ENCODE measurements at places on chromosomes 4 and X.

- no peak for DNase-seq
Observed at GRCh38 chr4:122171323-122171722, 19.2 kb downstream of the BLTP1 start.

- DNase-seq: no peak
Observed at GRCh38 chr4:109748114-109748513, 18.2 kb upstream of the PLA2G12A start.

GRCh38 chrX:71053217-71053621, 14.9 kb downstream of the SNX12 start:
- no peak for DNase-seq

- no peak for DNase-seq
Observed at GRCh38 chr4:40310225-40310624, 24.9 kb upstream of the CHRNA9 start.

DNA sequence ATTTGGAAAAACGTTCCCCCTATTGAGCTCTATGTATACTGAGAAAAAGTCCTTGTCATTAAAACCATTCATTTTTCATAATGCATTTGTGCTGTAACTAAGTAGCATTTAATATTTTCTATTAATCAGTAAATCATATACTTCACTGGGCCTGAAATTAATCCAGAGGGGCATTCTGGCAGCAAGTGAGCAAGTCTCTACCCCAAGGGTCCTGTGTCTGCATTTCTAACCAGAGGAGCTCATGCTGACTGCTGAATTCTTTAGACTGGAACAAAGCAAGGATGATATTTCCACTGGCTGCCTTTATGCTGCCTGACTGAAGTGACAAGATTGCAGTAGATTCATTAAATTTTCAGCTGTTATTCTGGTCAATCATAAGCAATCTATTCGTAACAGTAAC, 246.5 kb downstream of the SLITRK2 start:
- DNase-seq: no peak

DNA sequence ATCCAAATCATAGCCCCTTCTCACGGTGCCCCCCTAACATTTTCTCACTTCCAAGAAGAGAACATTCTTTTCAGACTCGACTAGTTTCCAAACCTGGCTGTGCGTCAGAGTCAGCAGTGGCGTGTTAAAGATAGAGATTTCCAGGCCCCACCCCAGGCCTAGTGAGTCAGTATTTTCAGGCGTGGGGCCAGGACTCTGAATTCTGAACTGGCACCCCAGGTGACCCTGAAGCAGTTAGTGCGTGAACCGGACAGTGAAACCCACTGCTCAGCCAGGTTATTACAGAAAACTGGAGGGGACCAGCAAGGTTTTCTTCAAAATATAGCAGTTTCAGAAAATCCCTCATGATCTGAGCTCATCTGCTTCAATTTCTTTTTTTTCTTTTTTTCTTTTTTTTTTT, 35.0 kb upstream of the BCOR start:
- DNase-seq: no peak

GRCh38 chr4:72970756-72971155, 98.8 kb downstream of the COX18 start:
- DNase-seq: no peak

GRCh38 chrX:111483135-111483534, 28.3 kb upstream of the SERTM2 start:
- DNase-seq: no peak

DNA sequence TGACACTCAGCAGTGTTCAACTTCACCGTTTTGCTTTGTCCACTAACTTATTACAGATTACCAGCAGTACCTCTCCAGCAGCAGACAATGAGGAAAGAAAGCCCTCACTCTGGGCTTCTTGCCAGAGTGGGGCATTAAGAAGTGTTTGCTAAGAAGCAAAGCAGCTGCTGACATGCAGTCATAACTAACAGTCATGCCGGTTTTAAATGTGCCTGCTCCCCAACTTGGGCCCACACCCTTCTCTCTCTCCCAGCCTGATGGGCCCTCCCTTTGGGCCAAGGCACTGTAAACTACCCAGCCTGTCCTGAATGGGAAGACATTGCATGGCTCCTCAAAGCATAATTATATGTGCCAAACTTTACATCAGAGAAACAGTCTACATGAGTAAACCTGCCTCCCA, 54.6 kb upstream of the HHIP start:
- DNase-seq: no peak

DNA sequence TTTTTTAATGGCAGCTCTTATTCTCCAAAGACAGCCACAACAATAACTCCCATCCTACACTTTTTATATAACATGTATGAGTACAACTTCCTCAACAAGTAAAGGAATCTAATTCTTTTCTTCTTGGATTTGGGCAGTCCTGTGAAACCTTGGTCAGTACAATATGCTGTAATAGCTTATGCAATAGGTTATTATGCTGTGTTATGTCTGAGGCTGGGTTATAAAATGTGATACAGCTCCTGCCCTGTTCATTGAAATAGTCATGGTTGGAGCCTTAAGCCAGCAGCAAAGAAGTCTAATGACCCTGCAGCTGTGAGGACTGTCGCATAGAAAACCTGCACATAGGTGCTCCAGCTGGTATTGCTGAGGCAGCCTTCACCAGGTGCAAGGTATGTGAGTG, 215.8 kb upstream of the RASGEF1B start:
- DNase-seq: no peak

DNA sequence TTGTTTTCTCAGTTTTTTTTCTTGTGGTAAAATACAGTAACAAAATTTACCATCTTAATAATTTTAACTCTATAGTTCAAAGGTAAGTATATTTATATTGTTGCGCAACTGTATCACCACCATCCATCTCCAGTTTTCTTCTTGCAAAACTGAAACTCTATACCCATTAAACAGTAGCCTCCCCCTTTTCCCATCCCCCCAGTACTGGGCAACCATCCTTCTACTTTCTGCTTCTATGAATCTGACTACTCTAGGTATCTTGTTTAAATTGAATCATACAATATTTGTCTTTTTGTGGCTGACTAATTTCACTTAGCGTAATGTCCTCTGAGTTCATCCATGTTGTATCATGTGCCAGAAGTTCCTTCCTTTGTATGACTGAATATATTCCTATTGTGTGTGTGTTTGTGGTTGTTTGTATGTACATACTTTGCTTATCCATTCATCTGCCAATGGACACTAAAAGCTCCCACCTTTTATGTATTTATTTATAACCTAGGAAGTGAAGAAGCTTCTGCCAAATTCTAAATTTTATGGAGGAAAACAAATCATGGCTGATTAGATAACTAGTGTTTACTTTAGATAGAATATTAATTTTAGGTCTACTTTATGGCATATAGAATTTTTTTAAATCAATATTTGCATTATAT, 10.0 kb downstream of the ABHD18 start:
- no peak for DNase-seq

GRCh38 chr4:37749398-37749988, 63.3 kb upstream of the RELL1 start:
- DNase-seq: no peak

DNA sequence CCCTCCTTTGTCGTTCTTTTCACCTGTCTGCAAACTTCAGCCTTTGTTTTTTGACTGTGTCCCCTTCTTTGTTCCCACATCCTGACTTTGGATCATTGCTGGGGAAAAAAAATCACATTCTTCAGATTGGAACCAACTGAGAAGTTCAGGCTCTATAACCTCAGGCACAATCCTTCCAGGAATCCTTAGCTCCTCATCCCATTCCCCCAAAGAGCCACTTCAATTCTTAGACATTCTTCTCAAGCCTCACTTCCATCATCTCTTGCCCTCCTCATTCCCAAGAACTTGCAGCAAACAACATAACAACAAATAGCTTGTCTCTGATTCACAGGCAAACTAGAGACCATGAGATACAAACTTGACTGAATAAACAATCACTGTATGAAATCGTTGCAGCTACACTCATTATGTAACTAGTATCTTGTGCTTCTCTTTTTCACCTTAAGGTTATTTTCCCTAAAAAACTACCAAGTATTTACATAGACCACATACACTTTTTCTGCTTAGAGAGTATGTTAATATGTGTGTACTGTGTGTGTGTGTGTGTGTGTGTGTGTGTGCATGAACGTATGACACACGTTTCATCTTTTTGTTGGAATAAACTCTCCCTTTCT, 26.4 kb upstream of the PGM2 start:
- DNase-seq: no peak

DNA sequence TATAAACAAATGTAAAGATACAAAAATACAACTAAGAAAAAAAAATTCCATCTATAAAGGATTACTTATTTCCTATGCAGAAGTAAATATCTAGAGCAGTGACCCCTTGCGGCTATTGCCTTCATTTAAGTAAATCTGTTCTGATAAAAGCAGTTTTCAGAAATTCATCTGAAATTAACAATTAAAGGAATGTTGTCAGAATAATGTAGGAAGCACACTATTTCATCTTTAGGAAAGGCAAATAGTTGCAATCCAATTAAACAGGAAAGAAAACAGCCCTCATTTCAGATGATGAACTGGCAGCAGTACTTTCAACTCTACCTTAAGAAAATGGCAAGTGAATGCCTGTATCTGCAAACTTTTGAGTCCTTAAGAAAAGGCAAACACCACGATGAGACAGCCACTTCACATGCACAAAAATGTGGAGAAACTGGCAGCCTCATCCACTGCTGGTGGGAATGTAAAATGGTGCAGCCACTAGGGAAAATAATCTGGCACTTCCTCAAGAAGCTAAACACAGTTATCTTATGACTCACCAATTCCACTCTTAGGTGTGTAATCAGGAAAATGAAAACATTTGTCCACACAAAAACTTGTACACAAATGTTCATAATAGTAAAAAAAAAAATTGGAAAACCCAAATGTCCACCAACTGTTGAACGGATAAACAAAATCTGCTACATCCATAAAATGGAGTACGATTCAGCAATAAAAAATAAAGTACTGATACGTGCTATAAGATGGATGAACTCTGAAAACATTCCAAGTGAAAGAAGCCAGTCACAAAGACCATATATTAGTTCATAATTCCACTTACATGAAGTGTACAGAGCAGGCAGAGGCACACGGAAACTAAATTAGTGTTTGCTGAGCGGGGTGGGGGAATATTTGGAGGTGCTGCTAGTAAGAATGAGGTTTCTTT, 2.0 kb upstream of the THAP9 start:
- no peak for DNase-seq

- no peak for DNase-seq
Observed at GRCh38 chrX:47264483-47265173, 31.8 kb downstream of the USP11 start.

GRCh38 chr4:156575430-156576073, 396.0 kb downstream of the PDGFC start:
- no peak for DNase-seq

- DNase-seq: no peak
Observed at GRCh38 chr4:38819569-38819968, 15.0 kb upstream of the TLR1 start.

GRCh38 chr4:56512166-56512565, 6.6 kb downstream of the ARL9 start:
- no peak for DNase-seq

DNA sequence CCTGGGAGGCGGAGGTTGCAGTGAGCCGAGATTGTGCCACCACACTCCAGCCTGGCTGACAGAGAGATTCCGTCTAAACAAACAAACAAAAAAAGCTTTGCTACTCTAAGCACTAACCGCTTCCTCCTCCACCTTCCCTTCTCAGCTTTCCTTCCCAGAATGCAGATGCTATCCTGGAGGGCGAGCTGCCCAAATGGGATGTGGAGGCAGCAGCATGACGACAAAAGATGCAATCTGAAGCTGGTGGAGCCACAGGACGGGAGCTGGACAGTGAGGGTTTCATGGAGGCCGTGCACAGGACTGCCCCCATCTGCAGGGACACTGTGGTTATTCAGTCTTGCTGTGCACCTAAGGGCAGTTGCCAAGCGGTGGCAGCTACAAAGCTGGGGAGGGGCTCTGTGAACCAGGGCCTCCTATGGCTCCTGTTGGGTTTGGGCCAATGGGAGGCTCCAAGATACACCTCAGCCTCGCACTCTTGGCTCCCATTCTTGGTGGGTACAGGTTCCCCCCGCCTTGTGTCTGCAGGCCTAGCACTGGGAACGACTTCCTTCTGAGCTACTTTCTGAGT, 47.4 kb downstream of the WDR1 start:
- no peak for DNase-seq

DNA sequence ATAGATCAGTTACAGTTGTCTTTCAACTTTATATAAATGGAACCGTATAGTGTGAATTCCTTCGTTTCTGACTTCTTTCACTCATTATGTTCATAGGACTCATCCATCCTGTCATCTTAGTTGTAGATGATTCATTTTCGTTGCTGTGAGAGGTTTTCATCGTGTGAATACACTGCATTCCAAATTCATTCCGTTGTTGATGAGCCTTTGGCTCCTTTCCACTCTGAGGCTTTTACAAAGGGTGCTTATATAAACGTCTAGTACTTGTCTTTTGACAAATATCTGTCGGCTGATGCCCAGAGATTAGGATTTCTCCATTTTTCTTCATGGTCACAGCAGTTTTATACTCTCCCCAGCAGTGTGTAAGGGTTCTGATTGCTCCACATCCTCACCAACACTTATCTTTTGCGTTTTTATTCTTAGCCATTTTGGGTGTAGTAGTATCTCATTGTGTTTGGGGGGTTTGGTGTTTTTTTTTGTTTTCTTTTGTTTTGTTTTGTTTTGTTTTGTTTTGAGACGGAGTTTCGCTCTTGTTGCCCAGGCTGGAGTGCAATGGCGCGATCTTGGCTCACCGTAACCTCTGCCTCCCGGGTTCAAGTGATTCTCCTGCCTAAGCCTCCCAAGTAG, 48.6 kb downstream of the LRP2BP start:
- no peak for DNase-seq

DNA sequence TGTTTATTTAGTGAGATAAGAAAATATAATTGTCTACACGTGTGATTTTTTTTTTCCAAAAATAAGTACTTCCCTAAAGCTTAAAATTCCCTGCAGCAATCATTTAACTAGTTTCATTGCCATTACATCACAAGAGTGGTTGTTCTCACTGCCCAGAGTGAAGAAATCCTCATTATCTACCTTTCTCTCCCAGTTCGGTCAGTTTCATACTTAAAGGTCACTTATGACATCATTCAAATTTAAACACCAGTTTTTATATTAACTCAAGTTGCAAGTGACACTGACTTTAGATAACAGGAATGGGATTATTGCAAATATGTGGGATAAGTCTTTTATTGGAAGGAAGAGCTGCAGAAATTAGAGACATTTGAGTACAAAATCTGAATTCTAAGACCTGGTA, 1699.8 kb upstream of the IGFBP7 start:
- DNase-seq: no peak

DNA sequence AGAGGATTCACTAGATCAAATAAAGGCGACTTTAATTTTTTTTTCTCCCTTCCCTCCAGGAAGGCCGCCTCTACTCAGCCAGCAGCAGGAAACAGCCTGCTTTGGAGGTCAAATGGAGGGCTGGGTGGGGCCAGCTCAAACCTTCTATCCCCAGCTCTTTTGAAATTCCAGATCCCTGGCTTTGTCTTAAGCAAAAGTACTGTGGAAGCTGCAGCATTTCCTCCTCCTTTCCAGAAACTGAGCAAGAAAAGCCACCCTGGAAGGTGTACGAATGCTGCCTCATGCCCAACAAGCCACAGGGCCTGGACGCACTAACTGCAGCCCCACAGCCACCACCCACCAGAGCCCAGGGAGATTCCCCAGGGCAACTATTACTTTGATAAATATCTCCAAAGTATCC, 55.1 kb upstream of the ZCCHC13 start:
- DNase-seq: no peak
